ENCODE measurements at places on chromosomes 4 and X. TPM values are rescaled to one million over a fixed set of nuclear protein-coding genes. Genes with fewer than 3 reads are reported as not detected.

DNA sequence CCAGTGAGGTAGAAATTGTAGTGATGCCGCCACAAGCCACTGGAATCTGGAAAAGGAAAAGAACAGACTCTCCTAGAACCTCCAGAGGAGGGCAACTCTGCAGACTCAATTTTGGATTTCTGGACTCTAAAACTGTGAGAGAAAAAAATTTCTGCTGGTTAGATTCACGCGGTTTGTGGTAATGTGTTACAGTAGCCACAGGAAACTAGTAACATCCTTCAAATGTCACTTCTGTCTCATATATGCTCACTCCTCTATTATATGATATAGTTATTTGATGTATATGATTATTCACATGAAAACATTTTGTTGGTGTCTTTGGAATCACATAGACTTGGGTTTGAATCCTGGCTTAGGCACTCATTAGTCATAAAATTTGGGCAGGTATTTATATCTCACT is 18.8 kb downstream of the LDOC1 start:
- no peak for DNase-seq

GRCh38 chr4:119002476-119002875 is 113.8 kb downstream of the SYNPO2 start:
- no peak for DNase-seq

The ATP1B4 gene
- not detected for total RNA-seq

The PCYT1B gene
- 0.07 TPM for total RNA-seq

Measured in activated T-cell treated with anti-CD3 and anti-CD28 coated beads, Interleukin-2, amount 50 U/mL, for 72 hours (primary cell).